Gastroesophageal sphincter (tissue), 4 donors: ENCODE measurements at places on chromosomes 1 and 21.

DNA sequence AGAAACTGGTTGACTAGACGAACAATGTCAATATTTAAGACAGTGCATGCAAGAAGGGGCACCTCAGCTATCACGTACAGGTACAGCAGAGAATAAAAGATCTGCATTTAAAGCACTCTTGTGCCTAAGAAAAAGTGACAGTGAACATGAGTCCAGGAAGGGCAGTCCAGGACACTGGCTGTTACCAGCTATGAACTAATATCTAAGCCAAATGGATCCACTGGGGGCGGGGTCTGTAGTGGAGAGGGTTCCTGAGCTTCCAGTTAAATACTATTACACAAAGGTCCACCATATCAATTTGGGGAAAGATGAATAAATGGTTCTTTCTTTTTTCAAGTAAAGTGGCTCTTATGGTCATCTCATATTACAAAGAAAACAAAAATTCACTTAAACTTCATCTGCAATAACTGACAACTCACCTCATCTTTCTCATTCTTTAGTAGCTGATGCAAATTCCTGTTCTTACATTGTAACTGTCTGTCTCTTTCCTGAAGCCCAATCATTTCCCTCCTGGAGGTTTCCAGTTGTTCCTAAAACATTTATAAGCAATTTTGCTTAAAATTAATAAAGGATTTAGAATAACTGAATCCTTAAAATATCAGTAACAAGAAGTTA is 24.5 kb downstream of the SSX2IP start:
- ATAC-seq, result no peak

GRCh38 chr1:51131185-51131584 is 29.2 kb downstream of the C1orf185 start:
- ATAC-seq, result no peak

DNA sequence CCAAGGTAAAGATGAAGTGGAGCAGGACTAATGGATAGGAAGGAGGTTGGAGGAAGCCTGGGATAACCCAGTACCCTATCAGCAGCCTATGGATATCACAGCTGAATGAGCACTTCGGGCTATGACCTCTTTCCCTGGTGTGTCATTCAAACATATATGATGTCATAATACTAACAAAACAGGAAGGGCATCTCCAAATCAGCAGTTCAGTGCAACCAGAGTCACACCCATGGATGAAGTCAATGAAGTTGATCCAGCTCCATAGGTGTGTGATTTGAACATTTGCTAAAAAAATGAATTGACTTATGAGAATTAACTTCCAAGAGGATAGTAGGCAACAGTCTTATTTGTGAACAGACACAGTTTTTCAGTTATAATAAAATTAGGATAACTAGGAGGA is 1.7 kb upstream of the C1orf116 start:
- no peak for ATAC-seq

DNA sequence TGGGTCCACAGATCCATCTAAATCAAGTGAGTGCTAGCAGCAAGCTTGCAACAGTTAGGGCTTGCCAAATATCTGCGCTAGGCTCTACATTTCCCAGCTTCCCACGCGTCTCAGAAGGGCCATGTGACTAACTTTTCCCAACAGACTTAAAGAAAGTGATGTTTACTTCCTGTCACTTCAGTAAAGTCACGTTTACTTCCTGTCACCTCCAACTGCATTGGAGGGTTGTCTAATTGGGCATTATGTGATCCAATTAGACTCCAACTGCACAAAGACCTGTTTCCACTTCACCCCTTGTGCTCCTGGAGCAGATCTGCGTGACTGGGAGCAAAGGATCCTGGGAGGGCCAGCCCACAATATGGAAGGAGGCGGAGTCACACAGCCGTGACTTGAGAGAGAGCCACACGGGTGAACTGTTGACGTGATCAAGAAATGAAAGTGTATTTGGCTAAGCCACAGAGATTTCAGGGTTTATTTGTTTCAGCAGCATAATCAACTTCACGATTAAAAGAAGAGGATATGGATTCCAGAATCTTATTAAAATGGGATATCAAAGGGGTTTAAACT is 77.7 kb downstream of the CYYR1 start:
- ATAC-seq, result no peak

- no peak for ATAC-seq
These were observed 46.5 kb upstream of the CNN3 start for GRCh38 chr1:94973309-94973922.

DNA sequence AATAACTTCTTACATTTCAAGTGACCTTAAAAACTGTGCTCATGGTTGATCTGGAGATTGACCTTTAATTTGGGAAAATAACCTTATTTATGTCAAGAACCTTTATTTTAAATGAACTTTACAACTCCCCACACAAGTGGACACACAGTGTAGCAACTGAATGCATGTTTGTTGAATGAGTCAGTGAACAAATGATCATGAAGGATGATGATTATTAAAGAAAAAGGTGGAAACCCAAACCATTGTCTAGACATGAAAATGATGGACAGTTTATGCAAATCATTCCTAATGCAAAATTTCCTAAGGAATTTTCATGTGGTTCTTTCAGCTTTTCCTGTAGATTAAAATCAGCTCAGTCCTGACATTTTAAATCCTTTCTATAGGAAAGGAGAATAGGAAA is 439.8 kb upstream of the RUNX1 start:
- ATAC-seq, result no peak

GRCh38 chr21:33811167-33812010 is 104.2 kb downstream of the ATP5PO start:
- no peak for ATAC-seq

DNA sequence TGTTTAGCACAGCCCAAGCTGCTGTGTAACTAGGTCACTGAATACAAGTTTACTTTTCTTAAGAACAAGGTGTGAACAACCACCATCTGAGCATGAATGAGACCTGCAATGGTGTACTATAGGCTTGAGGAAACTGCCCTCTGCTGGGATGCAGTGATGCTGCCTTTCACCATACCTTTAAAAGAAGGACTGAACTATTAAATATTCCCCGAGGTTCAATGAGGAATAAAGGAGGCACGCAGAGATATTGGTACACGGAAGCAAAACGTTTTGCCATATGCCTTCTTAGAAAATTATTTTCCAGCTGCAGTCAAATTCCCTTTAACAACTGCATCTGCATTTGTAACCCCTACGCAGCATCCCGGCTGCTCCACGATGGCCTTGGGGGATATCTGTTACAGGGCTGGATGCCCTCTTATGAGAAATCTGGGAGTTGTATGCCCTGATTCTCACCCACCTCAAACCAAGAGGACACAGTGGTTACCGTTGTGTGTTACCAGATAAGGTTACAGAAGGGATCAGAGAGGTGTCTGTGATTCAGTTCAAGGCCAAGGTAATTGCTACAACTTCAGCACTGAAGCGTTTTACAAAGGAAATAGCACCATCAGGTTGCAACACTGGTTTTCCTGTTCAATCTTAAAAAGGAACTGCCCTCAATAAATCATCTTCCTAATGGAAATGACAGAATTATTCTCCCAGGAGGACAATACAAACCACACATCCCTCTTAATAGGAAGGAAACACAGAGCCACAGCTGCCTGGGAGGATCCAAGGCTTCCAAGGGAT is 470.5 kb downstream of the LTN1 start:
- peak; percentile 50 for ATAC-seq

GRCh38 chr1:160206421-160207117 is 1.4 kb downstream of the PEA15 start:
- peak; percentile 46 for ATAC-seq

DNA sequence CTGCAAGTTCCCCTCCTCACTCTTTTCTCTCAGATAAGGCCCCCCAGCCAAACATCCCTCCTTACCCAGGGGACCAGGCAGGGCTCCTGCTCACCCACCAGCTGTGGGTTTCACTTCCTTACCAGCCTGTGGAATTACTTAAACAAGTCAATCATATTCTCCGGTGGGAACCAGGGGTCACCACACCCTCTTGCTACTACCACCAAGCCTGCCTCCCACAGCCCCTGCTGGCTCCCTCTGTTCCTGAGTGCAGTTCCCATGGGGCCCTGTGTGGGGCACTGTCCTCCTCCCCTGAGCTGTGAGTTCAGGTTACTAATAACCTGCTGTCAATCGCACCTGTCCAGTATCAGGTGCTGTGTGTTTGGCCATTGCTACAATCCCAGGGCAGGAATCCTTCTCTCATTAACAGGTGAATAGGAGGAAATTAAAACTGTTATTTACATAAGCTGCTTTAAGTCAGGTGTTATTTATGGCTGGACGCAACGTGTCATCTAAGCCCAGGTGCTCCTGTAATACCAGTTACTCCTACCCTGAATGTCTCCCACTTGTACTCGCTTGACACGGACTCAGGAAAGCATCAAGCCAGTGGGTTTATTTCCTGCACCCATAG is 53.1 kb upstream of the LBR start:
- no peak for ATAC-seq

GRCh38 chr1:14377386-14377785 is 221.1 kb upstream of the KAZN start:
- no peak for ATAC-seq

- ATAC-seq, result no peak
These were observed 84.7 kb downstream of the TRIM11 start for GRCh38 chr1:228321895-228322294.

DNA sequence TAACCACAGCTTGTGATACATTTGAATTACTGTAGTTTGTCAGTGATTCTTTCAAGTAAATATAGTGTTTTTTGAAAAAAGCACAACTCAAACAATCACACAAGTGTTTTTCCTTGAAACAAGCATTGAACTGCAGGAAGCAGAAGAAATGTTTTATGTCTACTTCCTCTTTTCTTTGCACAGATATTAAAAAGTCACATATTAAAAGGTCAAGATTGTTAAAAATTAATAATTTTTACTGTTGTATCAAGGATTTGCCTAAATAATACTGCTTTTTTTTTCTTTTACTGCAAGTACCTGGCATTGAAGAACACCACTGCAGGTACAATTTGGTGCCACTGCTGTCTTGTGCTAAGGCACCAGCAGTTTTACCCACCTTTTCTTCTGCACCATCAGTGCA is 214.2 kb upstream of the C1orf105 start:
- ATAC-seq, result no peak

GRCh38 chr1:38328278-38329035 is 281.9 kb upstream of the POU3F1 start:
- no peak for ATAC-seq

GRCh38 chr1:78441921-78442320 is 48.9 kb upstream of the PTGFR start:
- ATAC-seq, result no peak

DNA sequence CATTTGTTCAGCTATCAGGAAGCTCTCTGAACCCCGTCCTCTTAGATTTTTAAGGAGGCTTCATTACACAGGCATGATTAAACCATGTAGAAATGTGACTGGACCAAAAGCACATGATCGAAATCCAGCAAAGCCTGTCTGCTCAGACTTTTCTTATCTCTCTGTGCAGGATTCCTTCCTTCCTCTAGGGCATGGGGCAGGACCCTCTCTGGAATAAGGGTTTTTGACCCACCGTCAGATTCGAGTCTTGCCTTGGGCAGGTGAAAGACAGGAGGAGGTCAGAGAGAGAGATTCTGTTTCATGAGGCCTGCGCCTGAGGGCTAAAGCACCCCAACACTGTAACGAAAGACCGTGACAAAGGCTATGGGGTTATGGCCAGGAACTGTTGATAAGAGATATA is 136.8 kb downstream of the RHOU start:
- no peak for ATAC-seq

DNA sequence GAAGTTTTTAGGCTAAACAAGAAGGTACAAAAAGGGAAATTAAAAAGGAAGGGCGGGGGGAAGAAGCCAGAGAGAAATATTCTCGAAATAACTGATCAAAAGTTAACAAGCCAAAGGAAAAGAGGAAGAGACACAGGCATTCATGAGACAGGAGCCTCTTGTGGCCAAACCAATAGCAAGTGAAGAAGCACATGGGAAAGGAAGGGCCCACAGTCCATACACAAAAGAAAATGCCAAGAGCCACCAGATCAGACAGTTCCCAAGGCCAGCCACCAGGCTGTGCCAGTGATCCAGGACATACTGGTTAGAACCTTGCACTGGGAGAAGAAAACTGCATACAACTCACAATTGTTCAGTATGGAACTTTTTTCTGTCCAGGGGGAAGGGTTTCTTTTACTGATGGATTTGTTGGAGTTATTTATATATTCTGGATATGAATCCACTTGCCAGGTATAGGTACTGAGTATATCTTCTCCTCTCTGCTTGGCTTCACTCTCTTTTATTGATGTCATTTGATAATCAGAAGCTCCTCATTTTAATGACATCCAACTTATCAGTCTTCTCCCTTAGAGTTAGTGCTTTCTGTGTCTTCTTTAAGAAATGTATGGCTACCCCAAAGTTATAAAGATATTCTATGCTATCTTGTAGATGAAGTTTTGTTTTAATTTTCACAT is 76.8 kb downstream of the CD46 start:
- ATAC-seq, result peak; percentile 65

GRCh38 chr1:230109895-230110667 is 43.0 kb downstream of the GALNT2 start:
- no peak for ATAC-seq

DNA sequence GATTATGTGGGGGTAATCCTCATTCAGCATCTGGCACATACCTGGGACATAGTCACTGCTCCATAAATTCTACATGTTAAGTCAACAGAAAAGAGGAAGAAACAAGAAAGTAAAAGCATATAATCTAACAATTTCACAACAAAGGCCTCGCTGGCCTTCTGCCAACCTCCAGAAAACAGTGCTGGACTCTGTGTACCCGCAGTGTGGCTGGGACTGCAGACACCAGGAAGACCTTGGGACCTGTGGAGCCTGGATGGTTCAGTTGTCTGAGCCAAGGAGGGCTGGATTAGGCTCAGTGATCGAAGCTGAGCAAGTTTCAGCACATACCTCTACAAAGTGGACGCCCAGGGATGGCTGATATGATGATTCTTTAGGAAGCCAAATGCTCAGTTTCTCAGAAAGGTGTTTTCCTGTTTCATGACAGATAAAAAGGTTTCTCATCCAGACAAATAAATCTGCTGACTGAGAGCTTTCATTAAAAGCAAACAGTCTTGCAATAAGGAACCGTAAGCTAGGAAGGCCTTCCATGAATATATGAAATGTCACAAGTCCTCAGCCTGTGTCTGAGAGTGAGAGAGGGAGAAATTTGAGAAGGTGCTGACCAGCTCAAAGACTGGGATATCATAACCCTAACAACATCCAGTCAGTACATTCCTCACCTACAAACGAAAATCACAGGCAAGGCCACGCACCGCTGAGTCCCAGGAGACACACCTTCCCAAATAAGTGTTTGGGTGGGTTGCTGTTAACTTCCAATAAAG is 48.4 kb downstream of the CAPZB start:
- ATAC-seq, result peak; percentile 28

DNA sequence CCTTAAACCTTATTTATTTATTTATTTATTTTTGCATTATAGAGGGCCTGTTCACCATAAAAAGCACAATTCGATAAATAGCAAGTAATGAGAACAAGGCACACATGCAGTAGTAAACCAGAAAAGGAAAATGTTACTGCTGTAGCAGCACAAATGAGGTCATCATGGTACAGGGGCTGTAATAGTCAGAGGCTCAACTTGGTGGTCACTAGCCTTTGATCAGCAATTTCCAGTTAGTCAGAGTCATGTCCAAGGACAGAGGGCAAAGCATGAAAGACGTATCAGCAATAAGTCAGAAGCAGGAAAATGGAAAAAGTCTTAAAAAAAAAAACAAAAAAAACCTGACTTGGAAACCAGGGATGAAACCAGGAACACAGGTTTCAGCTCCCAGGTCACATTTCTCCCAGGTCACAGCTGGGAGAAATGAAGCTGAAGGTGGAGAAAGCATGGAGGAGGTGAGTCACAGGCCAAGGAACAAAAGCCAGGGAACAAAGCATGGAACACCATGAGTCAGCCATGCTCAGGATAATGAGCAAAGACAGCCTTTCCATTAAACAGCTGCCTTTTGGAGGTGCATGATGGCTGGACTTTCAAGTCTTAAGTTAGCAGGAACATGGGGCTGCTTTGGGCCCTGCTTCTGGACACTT is 556.3 kb downstream of the LTN1 start:
- no peak for ATAC-seq

GRCh38 chr1:151418081-151418480 is 18.7 kb downstream of the PSMB4 start:
- ATAC-seq, result no peak
